ENCODE measurements at places on chromosomes 1 and 21.

DNA sequence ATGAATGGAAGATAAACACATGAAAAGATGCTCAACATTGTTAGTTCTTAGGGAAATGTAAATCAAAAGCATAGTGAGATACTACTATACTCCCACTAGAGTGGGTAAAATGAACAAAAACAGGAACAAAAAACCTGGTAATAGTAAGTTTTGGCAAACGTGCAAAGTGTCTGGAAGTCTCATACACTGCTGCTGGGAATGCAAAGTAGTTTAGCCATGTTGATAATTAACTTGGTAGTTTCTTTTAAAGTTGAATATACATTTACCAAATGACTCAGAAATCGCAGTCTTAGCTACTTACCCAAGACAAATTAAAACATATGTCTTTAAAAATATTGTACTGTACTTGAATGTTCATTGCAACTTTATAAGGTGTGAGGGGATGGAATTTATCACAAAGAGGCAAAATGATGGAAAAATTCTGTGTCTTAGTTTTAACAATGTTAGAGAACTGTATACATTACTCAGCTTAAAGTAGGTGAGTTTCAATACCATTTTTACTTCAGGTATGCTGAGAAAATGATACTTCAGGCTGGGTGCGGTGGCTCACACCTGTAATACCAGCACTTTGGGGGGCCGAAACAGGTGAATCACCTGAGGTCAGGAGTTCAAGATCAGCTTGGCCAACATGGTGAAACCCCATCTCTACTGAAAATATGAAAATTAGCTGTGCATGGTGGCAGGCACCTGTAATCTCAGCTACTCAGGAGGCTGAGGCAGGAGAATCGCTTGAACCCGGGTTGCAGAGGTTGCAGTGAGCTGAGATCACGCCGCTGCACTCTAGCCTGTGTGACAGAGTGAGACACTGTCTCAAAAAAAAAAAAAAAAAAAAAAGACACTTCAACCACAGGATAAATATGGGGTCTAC lies 102.3 kb downstream of the PDE4B start:
- peak; percentile 4 for DNase-seq

DNA sequence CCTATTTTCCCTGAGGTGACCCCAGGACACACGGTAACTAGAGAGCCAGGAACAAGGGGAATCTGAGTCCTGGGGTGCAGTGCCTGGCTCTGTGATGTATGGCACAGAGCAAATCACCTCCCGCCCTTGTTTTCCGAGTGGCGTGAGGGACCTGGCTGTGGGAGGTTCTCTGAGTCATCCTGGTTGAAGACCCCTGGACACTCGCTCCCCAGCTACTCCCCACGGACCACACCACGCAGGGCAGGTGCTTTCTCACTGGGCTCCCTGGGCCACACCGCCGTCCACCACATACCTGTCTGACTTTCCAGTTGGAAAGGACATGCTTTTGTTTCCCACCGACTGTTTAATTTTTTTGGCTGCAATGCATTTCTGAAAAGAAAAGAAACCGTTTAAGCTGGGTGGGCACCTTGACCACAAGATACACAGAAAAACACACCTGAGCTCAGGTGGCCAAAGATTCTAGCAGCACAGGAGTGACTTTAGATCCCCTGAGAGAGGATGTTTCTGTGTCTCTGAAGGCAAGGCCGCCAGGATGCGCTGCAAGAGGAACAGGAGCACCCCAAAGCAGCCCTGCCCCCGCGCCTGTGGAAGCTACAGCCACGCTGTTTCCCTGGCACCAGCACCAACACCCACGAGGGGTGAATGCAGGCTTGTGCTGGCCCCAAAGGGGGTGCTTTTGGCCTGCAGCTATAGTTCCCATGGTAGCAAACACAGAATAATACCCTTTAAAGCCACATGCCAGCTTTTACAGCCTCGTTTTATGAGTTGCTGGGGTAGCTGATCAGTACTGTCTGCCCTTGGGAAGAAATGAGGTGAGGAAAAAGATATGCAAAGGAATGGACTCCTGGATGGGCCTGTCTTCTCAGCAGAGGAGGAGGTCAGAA lies 8.1 kb upstream of the SRM start:
- DNase-seq: no peak

DNA sequence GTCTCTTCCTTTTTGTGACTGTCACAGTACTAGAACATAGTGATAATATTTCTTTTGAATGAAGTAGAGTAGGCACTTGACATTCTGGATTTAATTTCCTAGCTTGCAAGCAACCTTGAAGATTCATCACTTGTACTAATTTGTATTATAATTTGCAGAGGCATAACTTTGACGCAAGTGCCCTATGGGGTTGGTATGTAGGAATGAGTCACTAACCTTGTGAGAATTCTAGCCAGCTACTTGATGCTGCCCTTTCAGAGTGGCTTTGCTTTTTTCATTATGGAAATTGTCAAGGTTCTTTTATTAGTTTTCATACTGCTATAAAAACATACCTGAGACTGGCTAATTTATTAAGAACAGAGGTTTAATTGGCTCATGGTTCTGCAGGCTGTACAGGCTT lies 13.7 kb upstream of the DPH5 start:
- no peak for DNase-seq

- no peak for DNase-seq
These were observed 2.0 kb downstream of the FCRL6 start for GRCh38 chr1:159803956-159804689.

DNA sequence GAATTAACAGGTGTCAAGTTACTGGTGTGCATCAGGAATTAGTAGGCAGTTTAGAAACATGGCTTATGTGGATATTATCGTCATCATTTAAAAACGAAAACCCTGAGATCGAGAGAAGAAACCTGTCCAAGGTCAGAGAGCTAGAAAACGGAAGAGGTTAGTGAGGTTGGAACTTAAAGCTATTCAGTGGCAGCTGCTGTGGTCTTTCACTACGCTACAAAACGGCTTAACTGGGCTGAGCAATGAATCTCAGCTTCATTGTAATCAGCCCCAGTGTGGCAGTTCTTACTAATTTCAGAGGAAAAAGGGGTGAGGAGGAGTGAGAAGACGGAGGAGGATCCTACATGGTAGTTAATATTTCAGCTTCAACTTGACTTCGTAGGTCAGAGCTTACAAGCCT lies 77.9 kb downstream of the DAB1 start:
- no peak for DNase-seq

- DNase-seq: no peak
These were observed 4.1 kb upstream of the ACOT11 start for GRCh38 chr1:54543729-54544496.

DNA sequence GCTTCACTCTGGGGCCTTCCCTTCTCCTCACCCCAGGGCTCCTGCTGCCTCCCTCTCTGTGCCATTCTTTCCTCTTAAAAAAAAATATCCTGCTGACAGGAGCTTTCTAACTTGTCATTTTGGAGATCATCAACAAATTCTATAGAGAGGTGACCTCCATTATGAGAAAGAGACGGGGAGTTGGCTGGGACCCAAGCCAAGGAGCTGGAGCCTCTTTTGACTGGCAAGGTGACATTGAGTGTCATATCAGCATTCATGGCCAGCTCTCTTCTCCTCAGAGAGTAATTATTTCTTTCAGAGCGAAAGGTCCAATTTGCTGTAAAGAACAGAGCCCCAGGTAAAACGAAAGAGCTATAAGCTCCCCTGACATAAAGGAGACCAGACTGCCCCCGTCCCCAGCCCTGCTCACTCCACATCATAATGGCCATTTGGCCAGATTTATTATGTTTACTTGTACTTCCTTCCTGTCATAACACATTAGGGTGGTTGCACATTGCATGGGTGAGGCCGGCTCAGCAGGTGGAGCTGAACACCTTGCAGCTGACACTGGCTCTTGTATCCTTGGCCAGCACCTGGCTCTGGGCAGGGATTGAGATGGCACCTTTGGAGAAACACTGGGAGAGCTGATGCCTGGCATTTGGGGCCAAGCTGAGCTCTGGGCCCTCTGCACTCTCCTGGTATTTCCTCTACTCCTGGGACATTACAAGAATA lies 404.0 kb upstream of the VAMP3 start:
- no peak for DNase-seq

DNA sequence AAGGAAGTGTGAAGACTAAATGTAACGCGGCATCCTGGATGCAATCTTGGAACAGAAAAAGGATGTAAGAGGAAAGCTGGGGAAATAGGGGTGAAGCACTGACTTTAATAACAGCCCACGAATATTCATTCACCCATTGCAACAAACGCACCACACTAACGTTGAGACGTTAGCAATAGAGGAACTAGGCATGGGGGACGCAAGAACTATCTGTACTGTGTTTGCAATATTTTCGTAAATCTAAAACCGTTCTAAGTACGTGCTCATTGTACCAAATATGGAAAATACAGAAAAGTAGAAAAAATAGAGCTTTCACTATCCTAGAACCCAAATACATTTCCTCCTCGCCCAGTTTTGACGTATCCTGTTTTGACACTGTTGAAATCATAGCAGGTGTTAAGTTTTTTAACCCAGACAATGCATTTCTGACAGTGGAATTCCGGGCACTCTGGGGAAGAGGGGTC lies 3.9 kb downstream of the LAPTM5 start:
- no peak for DNase-seq

- DNase-seq: no peak
These were observed 827 bp downstream of the PRKCZ start for GRCh38 chr1:2050793-2051682.

DNA sequence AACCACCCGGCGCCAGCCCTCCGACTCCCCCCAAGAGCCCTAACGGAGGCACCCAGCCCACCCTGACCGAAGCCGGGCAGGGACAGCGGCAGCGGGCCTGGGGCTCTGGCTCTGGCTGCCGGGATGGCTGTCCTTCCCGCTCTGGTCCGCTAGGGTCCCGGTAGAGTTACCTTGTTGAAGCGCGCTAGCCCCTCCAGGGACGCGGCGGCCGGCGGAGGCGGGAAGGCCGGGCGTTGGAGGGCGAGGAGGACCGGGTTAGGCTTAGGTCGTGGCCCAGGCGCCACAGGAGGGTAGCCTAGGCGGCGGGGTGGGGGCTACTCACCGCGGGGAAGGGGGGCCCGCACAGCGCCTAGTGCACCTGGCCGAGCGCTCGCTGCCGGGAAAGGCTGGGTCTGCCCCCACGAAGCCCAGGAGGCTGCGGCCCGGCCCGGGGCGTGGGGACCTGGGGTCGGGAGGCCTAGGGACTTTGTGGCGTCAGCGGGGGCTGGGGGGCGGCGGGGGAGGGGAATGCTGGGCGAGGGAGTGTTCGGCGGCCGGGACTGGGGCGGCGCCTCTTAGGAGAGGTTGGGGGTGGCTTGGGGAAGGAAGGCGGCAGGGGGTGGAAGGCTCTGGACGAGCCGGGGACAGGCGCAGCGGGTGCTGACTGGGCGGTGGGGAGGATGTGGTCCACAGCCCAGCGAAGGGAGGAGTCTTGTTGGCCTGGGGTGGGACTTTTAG lies at the start of gene TRIM17:
Gene TRIM17, minus strand, starts transcription at position 645 of the 717 bp plus-strand sequence. CDS start 1,789 bp downstream, outside the sequence.
- peak; percentile 59 for DNase-seq

DNA sequence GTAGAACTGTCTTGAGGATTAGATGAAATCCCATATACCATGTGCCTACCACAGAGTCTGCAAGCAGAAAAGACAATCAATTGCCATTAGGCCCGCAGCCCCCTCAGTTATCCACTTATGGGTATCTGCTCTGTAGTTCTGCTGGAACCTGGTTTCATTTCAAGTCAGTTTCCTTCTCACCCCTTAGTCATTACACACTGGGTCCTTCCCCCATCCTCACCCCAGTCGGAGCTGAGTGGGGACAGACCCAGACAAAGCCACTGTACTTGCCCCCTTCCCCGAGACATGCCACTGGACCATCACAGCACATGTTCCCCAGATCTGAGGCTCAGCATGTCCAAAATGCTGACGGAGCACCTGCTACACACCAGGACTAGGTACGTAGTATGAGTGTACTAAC lies 21.2 kb downstream of the PGLYRP3 start:
- DNase-seq: peak; percentile 46

GRCh38 chr21:25080661-25081060 lies 526.6 kb downstream of the MRPL39 start:
- no peak for DNase-seq

DNA sequence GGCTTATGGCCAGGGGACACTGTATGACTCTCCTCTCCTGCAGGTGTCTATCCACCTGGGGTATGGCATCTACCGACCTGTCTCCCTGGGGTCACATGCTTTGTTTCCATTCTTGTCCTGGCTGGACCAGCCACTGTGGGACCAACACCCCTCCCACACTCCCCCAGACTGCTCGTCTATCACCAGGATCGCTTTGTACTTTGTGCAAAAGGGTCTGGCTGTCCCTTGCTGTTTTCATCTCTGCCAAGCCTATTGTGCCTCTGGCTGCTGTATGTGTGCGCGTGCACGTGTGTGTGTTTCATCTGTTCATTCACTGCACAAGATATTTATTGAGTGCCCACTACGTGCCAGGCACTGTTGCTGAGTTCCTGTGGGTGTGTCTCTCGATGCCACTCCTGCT lies 25.5 kb downstream of the ETNK2 start:
- no peak for DNase-seq

- no peak for DNase-seq
These were observed 919 bp downstream of the MCL1 start for GRCh38 chr1:150578272-150579109.

All from GM20000 (cell line).